CMK (cell line): ENCODE measurements at places on chromosomes 12 and 14.

DNA sequence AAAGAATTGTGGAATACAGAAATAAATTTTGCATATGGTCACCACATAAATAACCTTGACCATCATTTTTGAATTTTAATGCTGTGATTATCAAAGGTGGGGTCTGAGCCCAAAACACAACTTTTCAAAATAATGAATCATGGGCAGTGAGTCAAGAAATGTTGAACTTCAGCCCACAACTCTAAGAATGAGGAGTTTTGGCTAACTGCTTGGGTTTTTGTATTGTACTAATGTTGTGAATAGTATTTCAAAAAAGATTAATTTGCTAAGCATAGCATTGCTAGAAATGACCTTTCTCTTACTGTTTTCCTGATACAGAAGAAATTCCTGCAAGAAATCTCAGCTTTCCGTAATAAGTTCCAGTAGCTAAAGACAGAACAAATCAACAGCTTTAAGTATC, 24.4 kb upstream of the YARS2 start:
- no peak for DNase-seq

GRCh38 chr14:34937442-34937841, 45.4 kb upstream of the SRP54 start:
- no peak for DNase-seq

DNA sequence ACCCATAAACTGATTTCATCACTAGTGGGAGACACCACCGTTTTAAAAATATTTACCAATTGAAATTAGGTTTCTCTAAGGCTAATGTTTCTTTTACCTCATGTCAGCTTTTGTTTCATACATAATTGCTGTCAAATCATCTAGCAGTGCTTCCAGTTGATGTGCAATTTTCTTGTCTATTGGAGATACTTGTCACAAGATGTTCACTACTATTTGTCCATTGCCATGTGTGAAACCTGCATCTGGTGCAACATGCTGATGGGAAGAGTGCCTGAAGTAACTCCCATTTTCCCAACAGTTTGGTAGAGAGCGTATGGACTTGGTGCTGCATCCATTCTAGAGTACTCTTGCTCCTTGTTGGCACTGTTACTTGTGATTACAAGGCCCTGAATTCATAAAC, 9.7 kb downstream of the XPOT start:
- DNase-seq = no peak

- no peak for DNase-seq
These were observed 535 bp downstream of the BIN2 start for GRCh38 chr12:51323317-51323960.

DNA sequence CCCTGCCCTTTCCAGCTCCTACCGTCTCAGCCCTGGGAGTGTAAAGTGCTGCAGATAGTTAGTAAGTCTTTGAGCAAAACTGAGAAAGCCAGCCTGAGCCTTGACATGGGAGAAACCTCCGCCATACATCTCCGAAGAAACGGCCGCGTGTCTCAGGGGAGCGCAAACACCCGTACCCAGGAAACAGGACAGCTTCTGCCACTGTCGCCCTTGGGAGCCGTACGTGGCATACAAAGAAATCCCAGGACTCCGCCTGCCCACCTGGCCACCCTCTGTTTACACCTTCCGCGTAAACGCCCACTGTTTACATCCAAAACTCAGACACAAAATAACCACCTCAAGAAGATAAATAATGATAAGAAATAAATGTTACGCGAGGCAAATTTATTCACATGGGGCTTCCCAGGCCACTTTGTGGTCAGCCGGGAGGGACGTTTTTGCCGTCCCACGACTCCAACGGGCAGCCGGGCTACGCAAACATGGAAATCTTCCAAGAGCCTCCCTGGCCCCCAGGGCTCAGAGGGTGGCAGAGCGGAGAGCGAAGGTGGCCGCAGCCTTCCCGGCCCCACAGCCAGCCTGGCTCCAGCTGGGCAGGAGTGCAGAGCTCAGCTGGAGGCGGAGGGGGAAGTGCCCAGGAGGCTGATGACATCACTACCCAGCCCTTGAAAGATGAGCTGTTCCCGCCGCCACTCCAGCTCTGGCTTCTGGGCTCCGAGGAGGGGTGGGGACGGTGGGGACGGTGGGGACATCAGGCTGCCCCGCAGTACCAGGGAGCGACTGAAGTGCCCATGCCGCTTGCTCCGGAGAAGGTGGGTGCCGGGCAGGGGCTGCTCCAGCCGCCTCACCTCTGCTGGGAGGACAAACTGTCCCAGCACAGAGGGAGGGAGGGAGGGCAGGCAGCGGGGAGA, at the start of gene BDKRB2:
BDKRB2 (plus strand) TSS at position 689 of the 908 bp plus-strand sequence. CDS start 32,269 bp downstream, outside the sequence.
- DNase-seq = no peak

GRCh38 chr14:37036669-37037341, 135.6 kb downstream of the SLC25A21 start:
- DNase-seq = no peak

GRCh38 chr12:96064271-96064670, 28.9 kb upstream of the LTA4H start:
- no peak for DNase-seq

DNA sequence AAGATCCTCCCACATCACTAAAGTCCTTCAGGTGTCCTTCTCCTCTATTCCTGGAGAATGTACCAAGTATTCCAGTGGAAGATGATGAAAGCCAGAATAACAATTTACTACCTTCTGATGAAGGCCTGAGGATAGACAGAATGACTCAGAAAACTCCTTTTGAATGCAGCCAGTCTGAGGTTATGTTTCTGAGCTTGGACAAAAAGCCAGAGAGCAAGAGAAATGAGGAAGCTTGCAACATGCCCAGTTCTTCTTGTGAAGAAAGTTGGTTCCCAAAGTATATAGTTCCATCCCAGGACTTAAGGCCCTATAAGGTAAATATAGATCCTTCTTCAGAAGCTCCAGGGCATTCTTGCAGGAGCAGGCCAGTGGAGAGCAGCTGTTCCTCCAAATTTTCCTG, 54.6 kb upstream of the HELB start:
- no peak for DNase-seq

DNA sequence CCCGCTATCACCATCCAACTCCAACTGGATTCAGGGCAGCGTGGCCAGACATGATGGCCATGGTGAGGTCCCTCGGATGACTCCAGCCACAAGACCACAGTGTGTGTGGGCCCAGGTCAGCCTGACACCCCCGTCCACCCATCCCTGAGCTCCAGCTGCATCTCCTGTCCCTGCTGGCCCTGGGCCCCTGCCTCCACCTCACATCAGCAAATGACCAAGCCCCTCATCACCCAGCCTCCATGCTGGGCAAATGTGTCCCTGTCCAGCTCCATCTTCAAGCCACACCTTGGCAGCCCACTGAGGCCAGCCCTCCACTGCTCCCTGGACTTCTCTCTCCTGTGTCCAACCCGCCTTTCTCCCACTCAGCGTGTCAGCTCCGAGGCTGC, 3.2 kb downstream of the GPR132 start:
- DNase-seq = no peak

GRCh38 chr14:103001226-103001625, 56.1 kb downstream of the CDC42BPB start:
- no peak for DNase-seq

- no peak for DNase-seq
These were observed 23.8 kb downstream of the ZNF891 start for GRCh38 chr12:133106253-133106652.

DNA sequence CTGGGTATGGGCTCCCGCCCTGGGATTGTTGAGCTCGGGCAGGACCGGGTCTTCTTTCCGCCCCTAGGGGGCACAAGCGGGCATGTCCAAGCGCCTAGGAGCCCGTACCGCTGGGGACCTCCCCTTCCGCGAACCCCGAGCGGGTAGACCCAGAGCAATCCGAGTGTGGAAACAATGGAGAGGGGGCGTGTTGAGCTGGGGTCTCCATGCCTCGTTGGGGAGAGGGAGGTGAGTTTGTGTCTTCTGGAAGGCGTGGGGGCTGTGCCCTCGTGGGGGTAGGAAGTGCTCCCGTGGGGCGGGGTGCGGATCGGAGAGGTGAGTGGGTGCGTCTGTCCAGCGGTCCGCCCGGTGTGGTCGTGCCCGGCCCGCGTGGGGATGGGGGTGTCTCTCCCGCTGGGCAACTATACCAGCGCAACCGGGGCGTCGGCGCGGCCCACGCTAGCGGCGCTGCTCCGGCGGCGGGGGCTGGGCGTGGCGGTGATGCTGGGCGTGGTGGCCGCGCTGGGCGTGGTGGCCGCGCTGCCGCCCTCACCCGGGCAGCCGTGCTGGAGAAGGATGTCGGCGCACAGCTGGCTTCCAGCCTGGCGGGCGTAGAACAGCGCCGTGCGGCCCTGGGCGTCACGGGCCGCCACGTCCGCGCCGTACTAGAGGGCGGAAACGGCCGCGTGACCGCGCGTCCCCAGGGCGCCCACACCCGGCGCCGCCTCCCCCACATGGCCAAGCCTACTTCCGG, 12.2 kb downstream of the AGAP2 start:
- no peak for DNase-seq

- DNase-seq = no peak
These were observed 255.6 kb downstream of the ATP23 start for GRCh38 chr12:58196971-58197370.

DNA sequence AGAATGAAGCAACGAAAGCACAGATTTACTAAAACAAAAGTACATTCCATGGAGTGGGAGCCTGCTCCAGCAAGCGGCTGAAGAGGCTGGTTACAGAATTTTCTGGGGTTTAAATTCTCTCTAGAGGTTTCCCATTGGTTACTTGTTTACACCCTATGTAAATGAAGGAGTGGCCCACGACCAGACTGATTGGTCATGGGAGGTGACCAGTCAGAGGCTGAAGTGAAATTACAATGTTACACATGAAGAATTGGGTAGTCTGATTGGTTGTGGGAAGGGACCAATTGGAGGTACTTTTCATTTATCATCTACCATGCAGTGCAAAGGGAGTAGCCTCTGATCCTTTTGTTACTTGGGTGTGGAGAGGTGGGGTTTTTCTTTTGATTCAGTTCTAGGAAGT, 36.2 kb upstream of the APPL2 start:
- DNase-seq = no peak

- no peak for DNase-seq
These were observed 16.4 kb downstream of the FLRT2 start for GRCh38 chr14:85546390-85546789.

DNA sequence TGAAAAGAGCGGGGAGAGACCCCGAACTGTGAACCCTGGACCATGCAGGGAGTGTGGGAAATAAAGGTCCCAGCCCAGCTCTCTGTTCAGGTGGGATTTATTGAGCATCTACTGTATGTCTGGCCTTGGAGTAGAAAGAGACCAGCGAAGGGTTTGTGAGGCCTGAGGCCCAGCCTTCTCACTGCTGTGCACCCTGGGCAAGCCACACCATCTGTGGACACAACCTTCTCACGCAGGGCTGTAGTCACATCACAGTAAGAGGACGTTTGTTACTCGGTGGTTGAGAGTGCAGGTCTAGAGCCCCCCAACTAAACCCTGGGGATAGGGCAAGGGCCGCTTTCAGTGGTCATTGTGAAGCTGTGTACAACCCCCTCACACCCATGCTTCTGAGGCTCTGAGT, 18.2 kb downstream of the FAM222A start:
- DNase-seq = no peak

- no peak for DNase-seq
These were observed 57.4 kb downstream of the SPPL3 start for GRCh38 chr12:120846721-120847120.

DNA sequence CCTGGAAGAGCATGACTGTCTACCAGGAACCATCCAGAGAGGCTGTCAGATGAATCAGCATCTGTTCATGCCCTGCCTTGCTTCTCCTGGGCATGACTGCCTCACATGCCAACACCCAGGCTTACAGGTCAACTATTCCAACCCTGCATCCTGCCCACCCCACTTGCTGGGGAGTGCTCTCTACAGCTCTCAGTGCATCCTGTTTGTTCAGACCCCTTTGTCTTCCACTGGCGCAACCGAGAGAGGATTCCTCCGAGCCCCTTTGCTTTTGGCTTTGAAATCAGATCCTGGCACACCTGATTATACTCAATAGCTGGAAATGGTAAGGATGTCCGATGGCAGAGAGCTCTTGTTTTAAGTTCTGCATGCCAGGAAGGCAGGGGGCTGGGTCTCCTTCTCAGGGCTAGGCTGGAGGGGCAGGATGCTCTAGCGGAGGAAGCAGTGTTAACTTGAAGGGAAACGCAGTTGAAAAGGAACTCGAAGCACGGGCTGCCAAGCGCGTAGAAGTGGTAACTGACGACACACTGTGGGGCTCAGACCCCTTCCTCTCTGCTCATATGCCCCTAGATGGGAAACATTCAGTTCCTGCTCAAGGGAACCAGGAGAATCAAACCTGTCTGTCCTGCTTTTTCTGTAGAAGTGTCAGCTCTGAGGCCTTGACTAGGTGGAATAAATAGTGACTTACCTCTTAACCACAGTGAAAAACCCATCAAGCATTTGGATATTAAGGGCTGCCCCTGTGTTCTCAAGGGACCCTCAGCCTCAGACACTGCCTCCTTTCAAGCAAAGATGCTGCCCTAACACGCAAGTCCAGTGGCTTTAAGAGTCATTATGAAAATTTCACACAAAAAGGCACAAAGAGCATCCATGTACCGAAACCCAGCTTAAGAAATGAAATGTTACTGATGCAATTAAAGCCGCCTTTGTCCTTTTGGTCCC, 297.5 kb downstream of the ZFP36L1 start:
- DNase-seq = no peak

DNA sequence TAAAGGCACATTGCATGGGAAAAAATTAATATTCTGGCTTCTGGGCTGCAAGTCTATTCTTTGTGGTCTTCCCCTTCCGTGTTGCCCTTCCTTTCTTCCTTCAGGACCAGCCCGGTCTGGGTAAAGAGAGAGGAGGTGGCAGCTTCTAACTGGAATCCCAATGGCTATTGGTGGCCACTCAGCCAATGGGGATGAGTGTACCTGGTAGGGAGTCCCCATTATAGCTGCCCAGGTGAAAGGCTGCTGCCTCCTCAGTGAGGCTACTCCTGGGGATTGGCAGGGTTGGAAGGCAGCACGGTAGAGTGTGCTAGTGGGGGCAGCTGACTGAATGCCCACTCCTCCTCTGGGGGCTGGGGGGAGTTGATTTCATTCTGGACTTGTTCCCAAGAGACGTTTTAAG, 112.6 kb downstream of the RBM19 start:
- DNase-seq = no peak

DNA sequence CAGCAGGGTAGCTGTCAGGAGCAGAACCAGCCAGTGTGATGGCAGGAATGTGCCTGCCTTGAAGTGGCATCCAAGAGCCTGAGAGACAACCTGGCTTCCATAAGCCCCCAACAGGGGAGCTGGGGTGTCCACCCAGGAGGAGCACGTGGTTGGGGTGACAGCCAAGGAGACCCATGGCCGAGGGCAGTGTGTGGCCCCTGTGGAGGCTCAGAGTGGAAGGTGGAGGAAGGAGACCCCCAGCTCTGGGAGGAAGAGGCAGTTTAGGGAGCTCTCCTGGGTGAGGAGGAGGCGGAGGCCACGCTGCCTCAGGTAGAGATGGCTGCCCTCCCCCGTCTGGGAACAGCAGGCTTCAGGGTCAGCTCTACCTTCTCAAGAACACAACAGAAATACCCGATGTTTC, 147.0 kb downstream of the CALM1 start:
- DNase-seq = no peak

GRCh38 chr14:78697341-78697740, 527.2 kb downstream of the NRXN3 start:
- DNase-seq = no peak

- DNase-seq = no peak
These were observed 20.1 kb upstream of the OR6J1 start for GRCh38 chr14:22664261-22664660.

GRCh38 chr14:22781301-22781991, 15.0 kb downstream of the OXA1L start:
- DNase-seq = peak; percentile 76

- no peak for DNase-seq
These were observed 30.5 kb downstream of the DPF3 start for GRCh38 chr14:72863216-72864006.
